Esophagus muscularis mucosa (tissue), 4 donors: ENCODE measurements at places on chromosomes 3 and 15.

GRCh38 chr15:75620841-75621391 lies 4.6 kb downstream of the SNUPN start:
- H3K27me3 ChIP-seq, result no peaks in the 10 kb centered on the region
- peak overlapping the region; percentile 21 for H3K4me3 ChIP-seq
- peak overlapping the region; percentile 74 for H3K27ac ChIP-seq
- DNase-seq, result peak; percentile 94

DNA sequence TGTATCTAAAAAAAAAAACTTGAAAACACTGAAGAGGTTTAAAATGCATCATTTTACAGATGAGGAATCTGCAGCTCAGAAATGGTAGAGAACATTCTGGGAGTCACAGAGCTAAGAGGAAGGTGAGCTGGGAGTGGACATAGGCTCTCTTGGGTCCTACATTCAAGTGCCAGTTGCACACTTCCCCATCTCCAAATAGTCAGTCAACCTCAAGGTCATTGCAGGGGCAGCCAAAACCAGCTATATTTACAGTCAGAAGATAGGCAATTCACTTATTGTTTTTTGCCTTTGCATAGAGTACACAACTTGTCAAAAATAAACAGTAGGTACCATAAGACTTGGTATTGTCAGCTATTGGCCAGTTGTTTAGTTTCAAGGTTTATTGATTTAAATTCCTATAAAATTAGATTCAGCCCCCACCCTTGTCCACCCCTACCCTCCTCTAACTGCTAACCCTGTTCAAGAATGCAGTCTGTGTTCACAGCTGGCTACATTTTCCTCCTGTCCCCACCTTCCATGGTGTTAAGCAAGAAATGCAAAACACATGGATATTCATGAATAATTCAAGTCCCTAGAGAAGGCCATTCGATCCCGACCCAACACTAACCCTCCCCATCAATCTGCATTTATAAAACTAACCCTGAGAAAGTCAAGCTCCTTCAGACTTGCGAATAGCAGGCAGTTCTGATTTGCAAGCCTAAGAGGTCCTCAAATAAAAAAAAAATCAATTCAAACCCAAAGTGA lies 567.0 kb upstream of the MCTP2 start:
- H3K4me3 ChIP-seq, result no peak overlapping the region
- peak; percentile 84 for DNase-seq
- no peak overlapping the region for H3K27ac ChIP-seq
- H3K4me1 ChIP-seq, result no peaks in the 10 kb centered on the region
- no peaks in the 10 kb centered on the region for H3K36me3 ChIP-seq
- H3K27me3 ChIP-seq, result no peaks in the 10 kb centered on the region

DNA sequence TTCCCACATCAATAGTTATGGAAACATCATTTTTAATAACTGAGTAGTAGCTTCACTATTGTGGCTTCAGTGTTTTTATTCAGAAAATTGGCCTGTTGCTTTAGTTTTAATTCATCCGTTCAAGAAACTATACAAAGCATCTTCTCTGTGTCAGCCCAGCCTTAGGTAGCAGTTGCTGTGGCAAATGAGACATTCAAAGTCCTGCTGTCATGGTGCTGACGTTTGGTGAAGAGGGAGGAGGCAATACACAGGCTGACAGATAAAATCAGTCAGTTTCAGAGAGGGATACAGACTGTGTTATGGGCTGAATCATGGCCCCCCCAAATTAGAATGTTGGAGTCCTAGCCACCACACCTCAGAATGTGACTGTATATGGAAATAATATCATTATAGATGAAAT lies 56.5 kb downstream of the SLC7A14 start:
- H3K27ac ChIP-seq, result no peak overlapping the region
- DNase-seq, result no peak
- no peaks in the 10 kb centered on the region for H3K36me3 ChIP-seq
- H3K4me1 ChIP-seq, result no peaks in the 10 kb centered on the region

GRCh38 chr15:101410612-101411011 lies 78.9 kb downstream of the PCSK6 start:
- no peak overlapping the region for H3K4me3 ChIP-seq
- H3K4me1 ChIP-seq, result no peaks in the 10 kb centered on the region
- H3K27me3 ChIP-seq, result no peaks in the 10 kb centered on the region
- no peak overlapping the region for H3K27ac ChIP-seq

GRCh38 chr3:194137008-194137505 lies 1.1 kb downstream of the HES1 start:
- H3K36me3 ChIP-seq, result no peaks in the 10 kb centered on the region
- H3K4me3 ChIP-seq, result peak overlapping the region; percentile 74

DNA sequence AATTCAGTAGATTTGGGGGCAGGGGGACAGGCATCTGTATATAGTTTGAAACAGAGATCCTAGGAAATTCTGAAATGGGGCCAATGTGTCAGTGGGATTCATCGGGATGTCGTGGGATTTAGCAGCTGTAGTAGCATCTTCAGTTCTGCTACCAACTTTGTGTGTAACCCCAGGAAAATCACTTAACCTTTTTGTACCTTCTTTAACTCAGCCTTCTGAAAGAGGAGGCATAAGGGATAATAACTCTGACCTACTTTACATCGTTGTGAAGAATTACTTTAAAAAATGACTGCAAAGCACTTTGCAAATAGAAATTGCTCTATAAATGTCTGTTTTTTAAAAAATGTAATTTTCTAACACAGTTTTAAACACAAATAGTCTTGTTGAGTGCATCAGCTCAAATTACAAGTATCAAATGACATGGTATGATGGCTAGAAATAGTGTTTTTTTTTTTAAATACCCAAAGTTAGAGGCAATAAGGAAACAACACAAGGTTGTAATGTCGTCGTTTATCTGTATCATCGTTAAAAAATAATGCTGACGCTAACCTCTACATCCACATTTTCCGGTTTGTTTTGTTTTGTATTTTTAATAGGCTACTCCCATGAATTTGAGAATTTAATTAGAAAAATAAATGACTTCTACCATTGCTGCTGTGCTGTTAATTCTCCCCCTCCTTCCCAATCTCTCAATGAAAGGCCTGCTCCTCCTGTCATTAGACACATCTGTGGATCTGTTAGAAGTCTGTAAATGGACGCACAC lies 338.5 kb downstream of the PTPRG start:
- no peak overlapping the region for H3K27ac ChIP-seq
- H3K4me3 ChIP-seq, result no peak overlapping the region
- no peaks in the 10 kb centered on the region for H3K36me3 ChIP-seq
- H3K27me3 ChIP-seq, result no peaks in the 10 kb centered on the region
- H3K4me1 ChIP-seq, result peaks cover 23% of the 10 kb centered on the region
- DNase-seq, result no peak

DNA sequence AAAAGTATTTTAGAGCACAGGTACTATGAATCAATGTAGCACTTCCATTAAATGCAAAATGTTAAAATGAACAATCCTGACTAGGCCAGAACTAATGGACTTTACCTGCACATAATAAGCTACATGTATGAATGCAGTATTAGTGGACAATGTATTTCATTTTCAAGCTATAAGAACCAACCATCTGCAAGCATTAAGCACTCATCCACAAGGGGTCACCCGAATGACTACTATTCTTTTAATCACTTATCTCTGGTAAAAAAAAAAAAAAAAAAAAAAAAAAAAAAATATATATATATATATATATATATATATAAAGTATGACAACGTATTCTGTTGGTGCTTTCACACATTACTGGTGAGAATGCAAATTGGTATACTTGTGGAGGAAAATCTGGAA lies 7.2 kb downstream of the HERC1 start:
- no peaks in the 10 kb centered on the region for H3K36me3 ChIP-seq
- peaks cover 1% of the 10 kb centered on the region for H3K4me1 ChIP-seq
- no peak overlapping the region for H3K4me3 ChIP-seq
- no peak for DNase-seq

GRCh38 chr3:5136211-5136918 lies 14.3 kb downstream of the ARL8B start:
- no peak overlapping the region for H3K27ac ChIP-seq
- H3K27me3 ChIP-seq, result no peaks in the 10 kb centered on the region
- peaks cover 90% of the 10 kb centered on the region for H3K4me1 ChIP-seq
- H3K4me3 ChIP-seq, result no peak overlapping the region
- H3K36me3 ChIP-seq, result peaks cover 4% of the 10 kb centered on the region

GRCh38 chr3:178288074-178288473 lies 248.2 kb upstream of the KCNMB2 start:
- H3K4me3 ChIP-seq, result no peak overlapping the region
- no peaks in the 10 kb centered on the region for H3K36me3 ChIP-seq
- DNase-seq, result no peak
- no peaks in the 10 kb centered on the region for H3K4me1 ChIP-seq
- no peak overlapping the region for H3K27ac ChIP-seq

- no peak overlapping the region for H3K27ac ChIP-seq
- H3K4me1 ChIP-seq, result peaks cover 25% of the 10 kb centered on the region
- H3K4me3 ChIP-seq, result no peak overlapping the region
- H3K27me3 ChIP-seq, result peaks cover 16% of the 10 kb centered on the region
These were observed 58.5 kb upstream of the GATA2 start for GRCh38 chr3:128551451-128551850.

DNA sequence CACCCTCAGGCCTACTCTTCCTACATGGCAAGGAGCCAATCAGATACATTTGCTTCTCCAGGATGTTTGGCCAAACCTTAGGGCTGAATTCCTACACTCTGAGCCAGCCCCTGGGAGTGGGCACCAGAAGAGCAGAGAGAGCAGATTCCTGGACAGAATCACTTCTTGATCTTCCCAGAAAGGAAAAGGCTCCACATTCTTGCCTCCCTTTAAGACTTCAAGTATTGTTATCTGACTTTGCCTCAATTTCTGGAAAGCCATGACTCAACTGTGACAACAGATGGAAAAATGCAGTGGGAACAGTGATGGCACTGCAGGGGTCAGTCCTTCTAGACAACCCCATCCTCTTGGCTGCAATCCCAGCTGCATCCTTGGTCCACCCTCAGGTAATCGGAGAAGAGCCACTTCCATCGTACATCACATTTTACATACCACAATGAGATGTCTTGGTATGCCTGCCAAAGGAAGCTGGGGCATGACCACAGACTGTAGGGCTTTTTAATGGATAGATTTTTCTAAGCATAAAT lies 21.0 kb downstream of the SLCO2A1 start:
- no peak overlapping the region for H3K27ac ChIP-seq
- H3K36me3 ChIP-seq, result no peaks in the 10 kb centered on the region
- no peak overlapping the region for H3K4me3 ChIP-seq

DNA sequence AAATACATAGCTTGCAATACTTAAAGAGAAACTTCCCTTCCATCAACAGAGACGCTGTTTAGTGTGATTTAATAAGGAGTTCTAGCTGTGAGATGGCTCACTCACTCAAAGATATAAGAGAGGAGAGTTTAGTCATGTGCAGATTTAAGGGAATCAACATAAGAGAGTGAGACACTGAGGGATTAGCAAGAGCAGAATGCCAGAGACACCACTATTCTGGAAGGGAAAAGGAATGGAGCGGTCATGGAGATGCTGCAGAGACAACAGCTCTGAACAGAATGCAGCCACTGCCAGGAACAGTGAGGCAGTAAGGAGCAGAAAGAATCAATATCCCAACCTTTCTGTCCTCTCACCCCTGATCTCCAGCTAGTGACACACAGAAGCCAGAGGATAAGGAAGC lies 248.8 kb downstream of the MBNL1 start:
- H3K4me3 ChIP-seq, result no peak overlapping the region
- no peak overlapping the region for H3K27ac ChIP-seq
- no peak for DNase-seq

- no peaks in the 10 kb centered on the region for H3K27me3 ChIP-seq
- peaks cover 35% of the 10 kb centered on the region for H3K36me3 ChIP-seq
- no peak overlapping the region for H3K4me3 ChIP-seq
- no peaks in the 10 kb centered on the region for H3K4me1 ChIP-seq
These were observed 94.7 kb downstream of the PIK3CB start for GRCh38 chr3:138740072-138740471.

GRCh38 chr3:84961521-84962255 lies 2.9 kb downstream of the CADM2 start:
- H3K36me3 ChIP-seq, result no peaks in the 10 kb centered on the region
- no peak overlapping the region for H3K27ac ChIP-seq
- no peaks in the 10 kb centered on the region for H3K27me3 ChIP-seq
- H3K4me3 ChIP-seq, result peak overlapping the region; percentile 39
- no peak for DNase-seq

DNA sequence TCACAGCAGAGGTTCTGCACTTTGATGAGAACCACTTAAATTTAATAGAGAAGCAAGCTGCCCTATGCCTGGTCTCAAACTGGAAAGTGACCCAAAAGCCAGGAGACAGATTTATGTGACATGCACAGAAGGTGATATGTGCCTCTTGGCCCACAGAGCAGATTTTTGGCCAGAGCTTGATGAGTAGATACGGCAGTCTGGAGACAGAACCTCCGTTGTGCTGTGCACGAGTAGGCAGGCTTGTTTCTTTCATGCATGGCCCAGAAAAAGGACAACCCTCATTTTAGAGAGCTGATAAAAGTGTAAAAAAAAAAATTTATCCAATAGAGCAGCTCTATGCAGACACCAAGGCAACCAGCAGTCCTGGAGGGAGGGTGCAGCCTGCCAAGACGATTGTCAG lies 423.1 kb downstream of the CNTN6 start:
- H3K27ac ChIP-seq, result no peak overlapping the region
- no peak for DNase-seq
- H3K36me3 ChIP-seq, result no peaks in the 10 kb centered on the region
- H3K27me3 ChIP-seq, result no peaks in the 10 kb centered on the region
- no peaks in the 10 kb centered on the region for H3K4me1 ChIP-seq

DNA sequence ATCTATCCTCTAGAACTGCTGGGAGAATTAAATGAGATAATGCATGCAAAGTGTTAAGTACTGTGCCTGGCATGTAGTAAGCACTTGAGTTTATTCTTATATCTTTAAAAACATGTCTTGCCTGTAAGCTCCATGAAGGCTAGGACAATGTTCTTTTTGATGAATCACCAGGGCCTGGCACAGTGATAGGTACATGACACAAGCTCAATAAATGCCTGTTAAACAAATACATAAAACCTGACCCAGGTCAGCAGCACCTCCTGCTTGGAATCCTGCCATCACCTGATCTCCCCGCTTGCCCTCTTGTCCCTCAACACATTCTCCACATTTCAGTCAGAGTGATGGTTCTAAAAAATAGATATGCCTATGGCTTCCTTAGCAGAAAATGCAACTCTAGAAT lies 186.8 kb downstream of the CHST2 start:
- peaks cover 10% of the 10 kb centered on the region for H3K4me1 ChIP-seq
- H3K36me3 ChIP-seq, result no peaks in the 10 kb centered on the region
- H3K27ac ChIP-seq, result no peak overlapping the region

DNA sequence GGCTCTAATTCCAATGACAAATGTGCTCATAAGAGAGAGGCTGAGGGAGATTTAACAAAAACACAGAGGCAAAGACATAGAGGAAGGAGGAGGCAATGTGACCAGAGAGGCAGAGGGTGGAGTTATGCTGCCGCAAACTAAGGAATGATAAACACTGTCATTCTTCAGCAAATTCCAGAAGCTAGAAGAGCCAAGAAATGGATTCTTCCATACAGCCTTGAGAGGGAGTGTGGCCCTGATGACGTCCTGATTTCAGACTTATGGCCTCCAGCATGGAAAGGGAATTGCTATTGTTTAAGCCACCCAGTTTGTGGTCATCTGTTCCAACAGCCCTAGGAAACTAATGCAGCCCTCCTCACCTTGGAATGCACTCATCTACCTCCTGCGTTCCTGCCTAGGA lies 30.5 kb downstream of the CD47 start:
- H3K27me3 ChIP-seq, result no peaks in the 10 kb centered on the region
- DNase-seq, result no peak
- peaks cover 12% of the 10 kb centered on the region for H3K4me1 ChIP-seq
- H3K4me3 ChIP-seq, result no peak overlapping the region
